ENCODE measurements at places on chromosomes 16 and 17.

DNA sequence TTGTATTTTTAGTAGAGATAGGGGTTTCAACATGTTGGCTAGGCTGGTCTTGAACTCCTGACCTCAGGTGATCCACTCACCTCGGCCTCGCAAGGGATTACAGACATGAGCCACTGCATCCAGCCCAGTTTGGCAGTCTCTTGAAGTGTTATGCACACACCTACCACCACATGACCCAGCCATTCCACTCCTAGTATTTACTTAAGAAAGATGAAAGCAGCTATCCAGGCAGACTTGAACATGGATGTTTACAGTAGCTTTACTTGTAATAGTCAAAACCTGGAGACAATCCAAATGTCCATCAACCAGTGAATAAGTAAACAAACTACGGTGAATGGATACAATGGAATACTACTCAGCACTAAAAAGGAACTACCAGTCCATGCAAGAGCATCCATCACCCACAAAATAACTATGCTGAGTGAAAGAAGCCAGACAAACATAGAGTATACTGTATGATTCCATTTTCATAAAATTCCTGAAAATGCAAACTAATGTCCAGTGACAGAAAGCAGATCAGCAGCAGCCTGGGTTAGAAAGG lies 37.8 kb upstream of the RASD1 start:
- DNase-seq = no peak

GRCh38 chr16:75250809-75251279 lies 580 bp downstream of the BCAR1 start:
- DNase-seq = no peak

DNA sequence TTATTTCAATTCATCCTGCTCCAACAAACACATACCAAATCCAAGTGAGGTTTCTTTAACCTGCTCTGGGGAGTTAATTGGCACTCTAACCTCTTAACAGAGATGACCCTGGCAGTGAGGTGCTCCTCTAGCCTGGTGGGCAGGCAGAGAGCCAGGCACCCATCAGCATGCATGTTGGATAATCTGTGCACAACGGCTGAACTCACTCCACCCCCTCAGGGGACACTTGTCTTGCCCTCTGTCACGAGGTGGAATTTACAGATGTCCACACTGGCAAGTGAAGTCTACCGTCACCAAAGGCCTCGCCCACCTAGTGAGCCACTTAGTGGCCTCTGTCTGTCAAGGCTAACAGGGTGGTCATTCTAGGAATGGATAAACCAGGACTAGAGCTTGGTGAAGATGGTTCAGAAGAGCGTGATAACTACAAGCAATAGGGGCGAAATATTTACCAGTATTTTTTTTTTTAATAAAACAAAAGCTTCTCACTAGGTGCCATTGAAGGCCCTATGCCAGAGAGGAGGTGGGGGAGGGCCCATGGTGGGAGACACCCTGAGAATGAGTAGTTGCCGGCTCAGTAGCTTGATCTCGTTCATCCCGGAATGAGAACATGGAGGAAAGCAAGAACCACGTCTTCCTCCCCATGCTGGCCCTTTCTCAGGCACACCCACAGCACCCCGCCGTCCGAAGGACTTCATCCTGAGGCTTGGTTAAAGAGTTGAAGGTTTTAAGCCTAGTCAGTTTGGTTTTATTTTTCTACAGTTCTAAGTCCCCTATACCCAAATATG lies 25.2 kb downstream of the PLD6 start:
- no peak for DNase-seq

DNA sequence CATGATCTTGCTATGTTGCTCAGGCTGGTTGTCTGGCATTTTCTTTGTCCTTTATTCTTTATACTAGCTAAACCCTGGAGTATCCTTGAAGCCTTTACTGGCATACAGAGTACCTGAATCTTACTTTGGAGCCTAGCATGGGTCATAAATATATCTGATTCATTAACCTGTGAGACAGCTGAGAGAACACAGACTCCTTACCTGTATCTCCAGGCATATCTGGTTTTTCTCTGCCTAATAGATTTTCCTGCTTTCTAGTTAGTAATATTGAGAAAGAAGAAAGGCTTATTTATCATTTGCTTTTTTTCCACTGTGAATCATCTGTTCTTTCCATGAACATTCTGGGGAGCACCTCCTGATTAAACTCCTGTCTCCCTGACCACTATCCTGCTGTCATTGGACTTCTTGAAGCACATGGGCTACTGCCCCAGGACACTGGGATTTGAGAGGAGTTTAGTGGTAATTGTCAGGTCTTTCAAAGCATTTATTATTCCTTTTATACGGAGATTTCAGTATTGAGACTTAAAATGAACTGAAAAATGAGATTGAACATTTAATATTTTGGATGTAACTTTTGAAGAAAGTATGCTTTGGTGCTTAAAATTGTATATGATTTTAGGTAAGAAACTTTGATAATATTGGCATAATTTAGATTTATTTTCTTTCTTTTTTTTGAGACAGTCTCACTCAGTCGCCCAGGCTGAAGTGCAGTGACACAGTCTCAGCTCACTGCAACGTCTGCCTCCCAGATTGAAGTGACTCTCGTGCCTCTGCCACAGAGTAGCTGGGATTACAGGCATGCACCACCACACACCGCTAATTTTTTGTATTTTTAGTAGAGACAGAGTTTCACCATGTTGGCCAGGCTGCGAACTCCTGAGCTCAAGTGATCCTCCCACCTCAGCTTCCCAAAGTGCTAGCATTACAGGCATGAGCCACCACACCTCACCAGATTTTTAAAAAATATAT lies 8.6 kb downstream of the PDP2 start:
- DNase-seq = no peak

DNA sequence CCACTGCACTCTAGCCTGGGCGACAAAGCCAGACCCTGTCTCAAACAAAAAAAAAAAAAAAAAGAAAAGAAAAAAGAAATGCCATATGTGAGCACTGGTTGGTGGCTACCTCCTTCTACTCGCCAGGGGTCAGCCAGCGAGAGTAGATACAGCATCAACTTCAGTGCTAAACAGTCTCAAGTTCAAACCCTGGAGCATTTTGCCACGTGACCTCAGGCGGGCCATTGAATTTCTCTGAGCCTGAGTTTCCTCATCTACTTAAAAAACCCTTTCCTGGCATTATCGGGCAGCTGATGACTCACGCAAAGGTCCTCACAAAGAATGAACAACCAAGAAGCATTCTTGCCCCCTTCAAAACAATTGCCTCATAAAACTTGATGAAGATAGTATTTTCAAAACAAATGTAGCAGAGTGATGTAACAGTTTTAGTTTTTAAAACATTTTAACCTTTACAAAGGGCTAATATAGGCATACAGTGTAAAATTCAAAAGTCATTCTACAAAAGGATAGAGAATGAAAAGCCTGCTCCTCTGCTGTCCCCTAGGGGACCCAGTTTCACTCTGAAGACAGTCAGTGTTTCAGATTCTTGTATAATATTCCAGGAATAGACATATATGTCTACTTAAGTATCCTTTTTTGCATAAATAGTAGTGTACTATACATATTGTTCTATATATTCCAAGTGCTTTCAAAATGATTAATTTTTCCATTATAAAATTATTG lies 28.4 kb downstream of the DNAH2 start:
- no peak for DNase-seq

GRCh38 chr16:27238016-27238587 lies 30.5 kb downstream of the NSMCE1 start:
- DNase-seq = no peak

GRCh38 chr17:75605790-75606189 lies 18.2 kb downstream of the MYO15B start:
- no peak for DNase-seq

DNA sequence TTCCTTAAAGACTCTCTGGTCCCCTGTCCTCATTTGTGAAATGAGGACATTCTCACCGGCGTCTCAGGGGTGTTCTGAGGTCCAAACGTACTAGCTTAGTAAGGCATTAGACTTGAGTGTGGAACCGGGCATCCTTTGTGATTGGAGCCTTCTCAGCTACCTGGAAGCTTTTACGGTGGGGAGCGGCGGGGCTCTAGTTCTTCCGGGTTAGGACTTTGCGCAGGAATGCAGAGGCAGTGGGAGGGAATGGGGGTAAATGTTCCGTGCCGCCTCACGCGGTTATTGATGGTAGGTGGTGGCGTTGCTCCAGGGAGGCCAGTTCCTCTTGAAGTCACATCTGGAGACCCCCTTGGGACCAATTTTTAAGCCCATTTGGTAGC lies 113.6 kb downstream of the SNX29 start:
- DNase-seq = no peak

DNA sequence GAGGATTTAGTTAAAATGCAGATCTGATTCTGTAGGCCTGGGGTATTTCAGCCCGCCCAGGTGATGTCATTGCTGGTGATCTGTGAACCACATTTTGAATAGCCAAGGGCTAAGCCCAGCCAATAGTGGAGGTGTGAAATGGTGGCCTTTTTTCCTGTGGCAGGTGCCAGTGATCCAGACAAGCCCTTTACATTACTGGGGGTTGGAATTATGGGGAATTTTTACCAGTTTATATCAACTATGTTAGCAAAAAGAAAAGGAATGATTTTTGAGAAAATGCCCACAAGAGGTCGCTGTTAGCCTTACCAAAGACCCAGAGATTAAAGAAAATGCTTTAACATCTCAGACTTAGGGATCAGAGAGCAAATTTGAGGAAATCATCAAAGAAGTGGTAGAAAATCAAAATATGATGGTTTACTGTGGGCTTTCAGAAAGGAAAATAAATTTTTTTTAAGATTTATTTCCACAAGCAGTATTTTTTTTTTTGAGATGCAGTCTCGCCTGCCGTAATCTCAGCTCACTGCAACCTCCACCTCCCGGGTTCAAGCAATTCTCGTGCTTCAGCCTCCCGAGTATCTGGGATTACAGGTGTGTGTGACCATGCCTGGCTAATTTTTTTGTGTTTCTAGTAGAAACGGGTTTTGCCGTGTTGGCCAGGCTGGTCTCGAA lies 3.9 kb downstream of the VPS35L start:
- no peak for DNase-seq

GRCh38 chr17:77034677-77035424 lies 105.9 kb upstream of the SEC14L1 start:
- no peak for DNase-seq

All from stimulated activated CD8-positive, alpha-beta memory T cell treated with anti-CD3 and anti-CD28 coated beads, Interleukin-15, amount 100 ng/mL, for 4 hours (primary cell).